GM18507 (cell line): ENCODE measurements at places on chromosomes 11 and 22.

DNA sequence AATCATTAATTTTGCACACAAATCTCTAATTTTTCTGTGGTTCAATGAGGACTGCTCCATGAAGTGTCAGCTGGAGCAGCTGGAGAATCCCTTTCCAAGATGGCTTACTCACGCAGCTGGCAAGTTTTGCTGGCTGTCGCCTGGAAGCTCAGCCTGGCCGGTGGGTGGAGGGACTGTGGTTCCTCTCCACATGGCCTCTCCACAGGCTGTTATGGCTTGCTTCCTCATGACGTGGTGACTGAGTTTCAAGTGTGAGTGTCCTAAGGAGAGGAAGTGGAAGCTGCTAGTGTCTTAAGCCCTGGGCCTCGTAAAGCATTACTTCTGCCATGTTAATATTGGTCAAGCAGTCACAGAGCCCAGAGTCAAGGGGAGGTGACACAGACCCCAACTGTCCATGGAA lies 14.0 kb upstream of the NRIP3 start:
- no peak for DNase-seq

GRCh38 chr22:49966774-49967705 lies 6.5 kb downstream of the PIM3 start:
- DNase-seq, result no peak

DNA sequence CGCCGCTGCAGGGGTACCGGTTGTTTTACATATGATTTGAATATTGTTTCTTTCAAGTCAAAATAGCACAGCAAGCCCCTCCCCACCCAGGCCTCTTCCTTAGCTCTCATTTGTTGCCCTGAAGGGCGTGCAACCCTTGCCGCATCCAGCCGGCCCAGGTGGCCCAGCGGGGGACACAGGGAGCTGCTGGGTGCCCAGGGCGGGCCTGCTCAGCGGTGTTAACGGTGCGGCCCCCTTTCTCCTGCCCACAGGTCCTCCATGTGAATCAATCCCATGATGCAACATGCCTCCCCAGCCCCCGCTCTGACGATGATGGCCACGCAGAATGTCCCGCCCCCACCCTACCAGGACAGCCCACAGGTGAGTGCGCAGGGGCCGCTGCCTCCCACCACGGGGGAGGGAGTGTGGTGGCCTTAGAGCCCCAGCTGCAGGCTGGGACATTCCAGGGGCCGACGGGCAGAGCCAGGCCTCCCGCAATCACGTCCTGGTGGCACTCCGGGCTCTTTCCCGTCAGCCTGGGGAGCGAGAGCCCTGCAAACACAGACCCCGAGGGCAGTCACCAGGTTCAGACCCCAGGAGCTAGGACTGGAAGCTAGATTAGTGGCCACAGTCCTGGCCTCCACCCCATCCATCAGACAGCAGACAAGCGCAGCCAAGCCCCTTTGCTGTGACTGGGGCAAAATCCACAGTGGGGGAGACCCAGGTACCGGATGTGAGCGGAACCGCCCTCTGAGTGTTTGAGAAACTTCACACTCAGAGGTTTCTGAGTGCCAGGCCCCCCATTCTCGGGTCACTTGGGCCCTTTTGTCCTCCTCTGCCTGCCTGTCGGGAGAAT lies 144.8 kb downstream of the FEZ1 start:
- DNase-seq, result no peak

DNA sequence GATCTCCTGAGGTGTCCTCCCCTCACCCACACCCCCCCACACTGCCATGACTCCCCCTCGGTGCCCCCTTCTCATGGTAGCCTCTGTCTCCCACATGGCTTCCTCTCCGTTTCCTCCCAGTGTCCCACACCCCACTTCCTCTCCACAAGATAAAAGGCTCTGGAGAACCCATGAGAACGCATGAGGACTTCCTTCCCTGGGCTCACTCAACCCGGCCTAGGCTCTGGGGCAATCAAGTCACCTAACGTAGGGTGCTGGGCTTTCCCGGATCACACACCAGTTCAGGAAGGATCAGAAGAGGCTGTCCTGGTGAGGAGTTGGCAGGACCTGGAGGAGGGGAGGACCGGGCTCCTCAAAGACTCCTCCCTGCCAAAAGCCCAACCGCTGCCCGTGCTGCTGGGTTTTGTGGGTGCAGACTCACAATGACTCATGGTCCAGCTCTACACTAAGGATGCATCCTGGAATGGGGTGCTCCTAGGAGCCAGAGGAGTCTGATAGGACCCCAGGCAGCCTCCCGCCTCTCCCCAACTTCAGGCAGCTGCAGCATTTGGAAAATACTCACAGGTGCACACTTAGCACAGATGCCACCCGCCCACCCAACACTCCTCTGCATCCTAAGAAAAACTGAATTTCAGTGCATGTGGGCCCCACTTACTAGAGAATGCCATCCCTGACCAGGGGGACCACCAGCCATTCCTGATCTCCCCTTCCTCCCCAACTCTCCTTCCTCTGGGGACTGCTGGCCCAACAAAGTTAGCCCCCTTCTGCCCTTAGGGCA lies 21.0 kb downstream of the SLC22A12 start:
- no peak for DNase-seq

DNA sequence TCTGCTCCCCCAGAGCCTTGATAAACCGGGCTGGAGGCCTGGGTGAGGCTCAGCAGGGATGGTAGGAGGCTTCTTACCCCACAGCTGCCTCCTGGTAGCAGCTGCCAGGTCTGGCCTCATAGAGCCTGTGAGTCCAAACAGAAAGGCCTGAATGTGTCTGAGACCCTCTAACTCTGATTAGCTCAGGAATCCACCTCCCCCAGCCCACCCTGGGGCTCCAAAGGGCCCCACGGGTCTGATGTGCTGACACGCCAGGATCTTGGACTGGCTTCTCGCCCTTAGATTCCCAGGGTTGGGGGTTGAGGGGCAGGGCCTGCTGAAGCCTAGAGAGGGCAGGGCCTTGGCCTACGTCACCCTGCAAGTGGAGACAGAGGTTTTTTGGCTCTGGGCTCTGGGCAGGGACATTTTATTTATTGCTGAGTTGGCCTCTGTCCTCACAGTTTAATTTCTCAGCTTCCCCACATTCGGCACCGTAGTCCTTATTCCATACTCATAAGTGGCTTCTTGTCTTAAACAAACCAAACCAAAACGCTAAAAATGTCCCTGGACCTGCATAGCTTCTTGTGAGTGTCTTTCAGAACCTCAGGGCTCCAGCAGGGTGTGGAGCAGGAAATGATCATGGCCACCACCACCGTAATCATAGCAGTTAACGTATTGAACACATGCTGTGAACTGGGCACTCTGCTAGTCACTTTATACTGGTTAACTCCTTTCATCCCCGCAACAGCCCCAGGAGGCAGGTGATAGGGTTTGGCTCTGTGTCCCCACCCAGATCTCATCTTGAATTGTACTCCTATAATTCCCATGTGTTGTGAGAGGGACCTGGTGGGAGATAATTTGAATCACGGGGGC lies 25.1 kb downstream of the KIAA1671 start:
- DNase-seq, result no peak

GRCh38 chr11:95084509-95084908 lies 5.1 kb upstream of the ENDOD1 start:
- no peak for DNase-seq

DNA sequence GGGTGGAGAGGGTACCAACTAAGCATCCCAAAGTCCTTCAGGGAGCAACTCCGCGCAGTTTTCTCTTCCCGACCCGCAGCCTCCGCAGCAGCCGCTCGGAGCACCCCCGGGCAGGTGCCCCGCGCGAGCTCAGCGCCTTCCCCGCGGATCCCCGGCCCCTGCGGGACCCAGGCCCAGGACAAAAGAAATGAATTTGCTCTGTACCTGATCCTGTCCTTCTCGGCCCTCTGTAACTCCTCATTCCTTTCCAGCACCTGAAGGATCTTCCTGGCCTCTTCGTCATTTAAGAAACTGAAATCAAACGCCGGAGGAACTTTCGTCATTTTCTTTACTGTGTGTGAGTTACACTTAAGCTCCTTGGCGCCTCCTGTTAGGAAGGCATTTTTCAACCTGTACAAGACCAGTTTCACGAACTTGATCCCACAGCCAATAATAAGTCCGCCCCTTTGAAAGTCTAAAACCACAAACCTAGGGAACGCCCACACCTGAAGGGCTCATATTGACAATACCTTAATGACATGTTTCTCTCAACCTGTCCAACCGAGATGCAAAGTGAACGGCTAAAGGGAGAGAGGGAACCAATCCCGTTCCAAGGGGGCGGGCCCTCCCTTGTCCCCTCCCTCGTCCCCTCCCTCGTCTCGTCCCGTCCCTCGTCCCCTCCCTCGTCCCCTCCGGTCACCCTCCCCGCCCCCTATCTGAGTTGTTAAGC lies at the start of gene EXPH5:
Gene EXPH5, minus strand, starts transcription at position 555 of the 709 bp plus-strand sequence. Its CDS starts 232 bp downstream, at position 323.
- DNase-seq, result peak; percentile 80

DNA sequence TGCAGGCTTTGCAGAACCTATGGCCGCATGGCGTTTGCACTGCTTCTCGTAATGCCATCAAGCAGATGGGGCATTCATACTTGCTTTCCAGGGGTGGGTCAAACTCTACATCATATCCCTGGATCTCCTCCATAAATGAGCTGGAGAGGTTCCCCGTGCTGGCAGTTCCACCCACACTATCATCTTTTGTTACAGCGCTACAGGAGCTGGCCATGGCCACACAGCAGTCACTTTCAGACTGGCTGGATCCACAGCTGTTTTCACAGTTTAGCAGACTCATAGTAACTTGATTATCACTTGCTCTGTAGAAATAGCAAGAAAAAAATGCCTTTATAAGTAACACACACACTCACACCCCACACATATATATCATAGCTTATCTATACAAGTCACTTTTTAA lies 8.8 kb downstream of the TRAF6 start:
- no peak for DNase-seq

GRCh38 chr11:111097191-111097590 lies 148.3 kb upstream of the POU2AF2 start:
- DNase-seq, result no peak

GRCh38 chr11:4048340-4048739 lies 46.3 kb upstream of the RRM1 start:
- DNase-seq, result no peak

DNA sequence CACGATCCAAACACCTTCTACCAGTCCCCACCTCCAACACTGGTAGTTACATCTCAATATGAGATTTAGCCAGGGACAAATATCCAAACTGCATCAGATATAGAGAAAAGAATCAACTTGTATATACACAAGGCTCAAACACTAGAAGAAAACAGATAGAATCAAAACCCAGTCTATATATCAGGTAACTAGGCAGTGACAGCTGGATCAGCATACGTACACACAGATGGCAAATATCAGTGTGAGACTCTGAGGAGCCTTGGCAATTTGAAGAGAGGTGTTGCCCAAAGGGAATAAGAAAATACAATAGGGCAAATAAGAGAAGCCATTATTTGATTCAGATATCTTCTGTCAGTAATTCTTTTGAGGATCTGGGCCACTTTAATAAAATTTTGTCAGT lies 951.3 kb upstream of the CHORDC1 start:
- DNase-seq, result no peak

DNA sequence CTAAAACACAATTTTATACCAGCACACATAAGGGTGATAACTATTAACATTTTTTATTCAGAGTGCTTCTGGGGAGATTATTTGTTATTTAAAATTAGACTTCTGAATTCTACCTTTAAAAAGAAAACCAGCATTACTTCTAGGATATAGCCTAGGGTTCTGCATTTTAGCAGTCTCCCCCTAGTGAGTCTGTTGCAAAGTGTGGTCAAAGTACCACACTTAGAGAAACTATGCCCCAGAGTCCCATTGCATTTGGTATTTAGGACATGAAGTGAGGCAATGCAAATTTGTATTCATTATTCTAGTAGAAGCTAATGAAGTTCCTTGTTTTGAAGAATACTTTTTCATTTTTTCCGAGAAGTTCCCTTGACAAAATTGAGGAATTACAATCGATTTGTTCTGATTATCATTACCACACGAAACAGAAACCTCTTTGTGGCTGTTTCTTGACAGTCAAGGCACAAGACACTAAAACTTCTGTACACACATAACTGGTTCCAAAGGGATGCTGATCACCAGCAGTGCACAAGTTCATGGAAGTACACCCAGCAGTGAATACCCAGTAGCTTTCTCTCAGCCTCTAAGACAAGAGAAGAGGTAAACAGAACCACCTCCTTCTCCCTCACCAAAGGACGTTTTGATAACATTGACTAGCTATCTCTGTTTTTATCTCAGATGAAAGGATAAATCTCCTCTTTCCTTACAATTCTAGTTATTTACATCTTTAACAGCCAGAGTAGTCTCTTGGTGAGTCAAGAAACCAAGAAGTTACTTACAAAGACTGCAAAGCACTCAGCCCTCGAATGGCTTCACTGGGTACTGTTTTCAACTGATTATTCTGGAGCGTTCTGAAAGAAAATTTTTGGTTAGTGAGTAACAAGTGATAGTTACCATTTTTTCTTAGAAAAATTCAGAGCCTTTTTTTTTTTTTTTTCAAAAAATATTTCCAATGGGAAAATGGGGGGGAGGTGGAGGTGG lies 27.6 kb upstream of the CCDC34 start:
- no peak for DNase-seq

DNA sequence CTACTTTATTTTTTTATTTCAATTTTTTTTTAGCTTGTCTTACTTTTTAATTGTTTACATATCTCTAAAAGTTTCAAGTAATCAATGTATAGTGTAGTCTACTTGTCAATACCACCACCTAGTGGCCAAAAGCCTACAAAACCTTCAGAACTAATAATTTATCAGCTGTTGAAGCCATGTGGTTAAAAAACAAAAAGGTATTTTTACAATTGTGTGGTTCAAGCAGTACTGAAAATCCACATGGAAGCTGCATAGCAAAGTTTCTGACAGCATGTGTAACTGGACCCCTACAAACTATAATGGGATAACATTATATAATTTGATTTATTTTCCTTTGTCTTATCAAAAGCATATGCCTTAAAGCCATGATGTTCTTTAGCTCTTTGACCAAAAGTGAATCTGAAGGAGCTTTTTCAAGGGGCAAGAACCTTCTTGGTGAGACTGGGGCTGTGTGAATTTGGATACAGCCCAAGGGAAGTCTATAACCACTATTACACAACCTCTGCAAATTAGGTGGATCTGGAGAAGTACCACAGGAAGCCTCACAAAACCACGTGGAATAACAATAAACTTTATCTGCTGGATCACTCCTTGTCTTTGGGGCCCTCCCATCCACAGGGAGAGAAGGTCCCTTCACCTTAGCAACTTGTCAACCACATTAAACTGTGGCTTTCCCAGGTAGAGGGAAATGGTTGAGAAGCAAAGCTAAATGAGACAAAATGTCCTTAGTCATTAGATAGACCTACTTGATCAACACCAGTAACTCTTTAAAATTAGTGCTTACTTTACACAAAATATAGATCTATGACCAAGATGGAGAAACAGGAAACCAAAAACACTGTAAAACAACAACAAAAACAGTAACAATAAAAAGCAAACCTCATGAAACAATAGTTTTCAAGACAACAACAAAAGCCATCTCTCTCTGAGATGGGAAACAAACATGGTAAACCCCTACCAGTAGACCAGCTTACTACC lies 9.9 kb downstream of the NARS2 start:
- DNase-seq, result peak; percentile 17

DNA sequence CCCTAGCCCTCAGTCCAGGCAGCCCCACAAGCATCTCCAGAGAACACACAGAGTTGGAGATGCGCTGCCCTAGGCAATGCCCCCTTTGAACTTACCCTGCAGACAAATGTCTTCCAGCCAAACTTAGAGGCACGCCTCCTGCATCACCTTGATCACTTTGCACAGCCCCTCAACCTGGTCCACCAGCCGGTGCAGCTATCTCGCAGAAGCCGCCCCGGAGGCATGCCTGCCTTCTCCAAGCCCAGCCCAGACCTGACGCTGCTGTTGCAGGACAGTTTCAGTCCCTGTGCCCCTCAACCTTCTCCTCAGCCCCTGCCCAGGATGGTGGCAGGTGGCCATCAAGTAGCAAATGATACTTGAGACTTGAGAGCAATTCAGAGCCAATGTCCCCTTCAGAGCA lies 16.7 kb upstream of the POU2AF1 start:
- no peak for DNase-seq
